ENCODE measurements at places on chromosomes 5 and 9.

GRCh38 chr9:72586388-72587130 is 65.2 kb downstream of the TMC1 start:
- no peak for DNase-seq

DNA sequence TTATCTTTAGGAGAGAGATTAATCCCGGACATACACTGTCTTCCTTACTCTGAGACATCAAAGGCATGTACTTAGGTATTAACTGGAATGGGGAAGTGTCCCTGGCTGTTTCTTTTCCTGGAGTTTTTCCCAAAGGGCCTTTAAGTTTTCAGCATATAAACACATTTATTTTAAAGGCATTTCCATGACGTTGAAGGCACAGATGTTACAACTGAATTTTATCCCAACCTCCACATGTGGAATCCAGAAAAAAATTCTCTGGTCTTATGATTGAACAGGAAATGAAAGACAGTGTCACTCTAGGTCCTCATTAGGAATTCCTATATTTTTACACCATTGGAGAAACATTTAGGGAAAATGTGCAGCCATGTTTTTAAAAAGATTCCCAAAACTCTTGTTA is 41.6 kb upstream of the SHOC1 start:
- no peak for DNase-seq

- DNase-seq, result no peak
These were observed 132.9 kb upstream of the ACO1 start for GRCh38 chr9:32251539-32251938.

DNA sequence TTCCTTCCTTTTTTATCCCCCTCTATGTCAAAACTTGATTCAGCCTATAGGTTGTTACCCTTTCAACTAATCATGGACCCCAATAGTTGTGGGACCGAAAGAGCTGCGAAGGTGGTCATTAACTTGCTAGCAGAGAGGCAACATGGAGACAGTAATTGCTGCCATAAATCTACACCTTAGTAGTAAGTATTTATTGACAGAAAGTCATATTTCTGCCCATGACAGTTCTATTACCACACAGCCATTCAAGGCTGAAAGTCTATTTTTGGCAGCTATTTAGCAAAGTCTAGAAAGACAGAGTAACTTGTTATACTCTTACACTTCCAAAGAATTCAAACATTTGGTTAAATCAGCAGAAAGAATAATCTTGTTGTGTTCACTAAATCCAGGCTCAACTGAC is 236.2 kb downstream of the PRELID2 start:
- no peak for DNase-seq

DNA sequence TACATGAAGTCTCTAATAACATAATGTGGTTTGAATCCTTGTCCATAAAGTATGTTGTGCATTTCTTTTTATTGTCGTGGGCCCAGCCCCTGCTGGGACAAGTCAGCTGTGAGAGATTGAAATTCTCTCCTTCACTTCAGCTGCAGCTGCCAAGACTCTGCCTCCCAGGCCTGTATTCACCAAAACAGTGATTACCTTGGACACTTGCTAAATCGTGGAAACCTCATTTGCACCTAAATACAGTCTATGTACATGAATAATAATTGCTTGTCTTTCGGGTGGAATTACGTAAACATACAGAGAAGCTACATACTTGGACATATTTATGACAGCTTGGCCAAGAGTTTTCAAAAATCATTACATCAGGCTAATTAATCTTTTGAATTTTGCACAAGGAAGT is 898.5 kb upstream of the SEMA6A start:
- DNase-seq, result no peak

DNA sequence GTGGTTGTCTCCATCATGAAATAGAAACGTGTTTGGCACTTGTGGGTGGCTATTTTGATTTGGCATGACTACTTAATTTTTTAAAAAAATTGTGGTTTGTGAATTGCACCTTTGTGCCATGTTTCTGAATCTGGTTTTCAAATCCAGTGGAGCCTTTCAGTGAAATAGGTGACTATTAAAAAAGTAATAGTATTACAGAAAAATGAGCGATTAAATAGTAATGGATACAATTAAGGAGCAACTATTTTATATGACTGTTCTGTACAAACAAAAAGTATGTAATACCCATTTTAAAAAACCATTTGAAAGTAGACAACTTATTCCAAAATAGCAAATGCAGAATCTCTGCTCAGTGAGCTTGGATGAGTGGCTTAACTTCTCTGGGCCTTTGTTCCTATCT is 3.0 kb downstream of the SOWAHA start:
- no peak for DNase-seq

DNA sequence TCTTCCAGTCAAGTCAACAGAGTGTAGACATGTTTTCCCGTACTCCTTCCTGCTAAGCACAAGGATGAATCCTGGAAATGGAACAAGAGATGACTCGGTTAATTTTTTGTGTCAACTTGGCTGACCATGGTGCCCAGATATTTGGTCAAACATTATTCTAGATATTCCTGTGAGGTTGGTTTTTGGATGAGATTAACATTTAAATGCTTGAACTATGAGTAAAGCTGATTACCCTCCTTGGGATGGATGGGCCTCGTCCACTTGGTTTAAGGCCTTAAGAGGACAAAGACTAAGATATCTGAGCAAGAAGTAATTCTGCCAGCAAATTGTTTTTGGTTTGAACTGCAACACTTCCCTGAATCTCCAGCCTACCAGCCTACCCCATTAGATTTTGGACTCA is 338.1 kb upstream of the MSX2 start:
- DNase-seq, result no peak

GRCh38 chr9:13570068-13570974 is 290.8 kb upstream of the MPDZ start:
- DNase-seq, result no peak

DNA sequence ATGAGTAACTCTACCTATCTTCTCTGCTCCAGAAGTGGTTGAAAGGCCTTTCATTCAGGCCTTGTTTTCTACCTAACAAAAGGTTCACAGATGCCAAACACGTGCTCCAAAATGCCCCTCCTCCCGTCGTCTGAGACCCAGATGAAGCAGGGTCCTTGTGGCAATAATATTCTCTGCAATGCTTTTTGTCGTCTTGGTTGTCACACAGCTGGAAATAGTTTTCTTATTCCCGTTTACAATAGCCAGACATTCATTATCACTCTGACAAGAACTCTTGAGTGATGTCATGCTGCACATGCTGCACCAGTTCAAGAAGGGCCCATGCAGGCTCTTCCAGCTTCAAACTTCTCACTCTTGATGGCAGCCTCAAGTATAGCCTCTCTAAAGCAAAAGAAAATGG is 7.8 kb downstream of the LPAR1 start:
- no peak for DNase-seq

GRCh38 chr5:131821221-131821620 is 24.4 kb upstream of the FNIP1 start:
- no peak for DNase-seq

GRCh38 chr9:98064623-98065392 is 8.3 kb downstream of the NANS start:
- no peak for DNase-seq

DNA sequence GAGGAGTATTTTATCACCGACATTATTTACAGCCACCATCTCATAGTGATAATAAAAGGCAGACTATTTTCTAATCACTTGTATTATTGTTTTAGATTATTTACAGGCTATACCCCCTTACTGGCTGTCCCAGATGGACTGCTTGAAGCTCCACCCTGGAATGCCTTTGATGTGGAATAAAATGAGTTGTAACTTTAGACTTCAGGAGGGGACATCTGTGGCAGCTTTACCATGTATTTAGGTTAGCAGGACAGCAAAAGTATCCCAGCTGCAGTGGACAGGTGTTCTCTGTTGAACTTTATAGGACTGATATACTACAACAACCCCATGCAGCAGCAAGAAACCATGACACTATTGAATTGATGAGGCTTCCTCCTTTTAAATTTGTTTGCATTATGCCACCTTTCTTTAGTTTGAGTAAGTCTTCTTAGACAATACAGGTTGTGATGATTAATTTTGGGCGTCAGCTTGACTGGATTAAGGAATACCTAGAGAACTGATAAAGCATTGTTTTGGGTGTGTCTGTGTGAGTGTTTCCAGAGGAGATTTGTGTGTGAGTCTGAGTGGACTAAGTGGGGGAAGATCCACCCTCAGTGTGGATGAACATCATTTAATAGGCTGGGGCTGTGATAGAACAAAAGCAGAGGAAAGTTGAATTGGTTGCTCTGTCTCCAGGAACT is 29.2 kb upstream of the C9orf57 start:
- DNase-seq, result no peak

DNA sequence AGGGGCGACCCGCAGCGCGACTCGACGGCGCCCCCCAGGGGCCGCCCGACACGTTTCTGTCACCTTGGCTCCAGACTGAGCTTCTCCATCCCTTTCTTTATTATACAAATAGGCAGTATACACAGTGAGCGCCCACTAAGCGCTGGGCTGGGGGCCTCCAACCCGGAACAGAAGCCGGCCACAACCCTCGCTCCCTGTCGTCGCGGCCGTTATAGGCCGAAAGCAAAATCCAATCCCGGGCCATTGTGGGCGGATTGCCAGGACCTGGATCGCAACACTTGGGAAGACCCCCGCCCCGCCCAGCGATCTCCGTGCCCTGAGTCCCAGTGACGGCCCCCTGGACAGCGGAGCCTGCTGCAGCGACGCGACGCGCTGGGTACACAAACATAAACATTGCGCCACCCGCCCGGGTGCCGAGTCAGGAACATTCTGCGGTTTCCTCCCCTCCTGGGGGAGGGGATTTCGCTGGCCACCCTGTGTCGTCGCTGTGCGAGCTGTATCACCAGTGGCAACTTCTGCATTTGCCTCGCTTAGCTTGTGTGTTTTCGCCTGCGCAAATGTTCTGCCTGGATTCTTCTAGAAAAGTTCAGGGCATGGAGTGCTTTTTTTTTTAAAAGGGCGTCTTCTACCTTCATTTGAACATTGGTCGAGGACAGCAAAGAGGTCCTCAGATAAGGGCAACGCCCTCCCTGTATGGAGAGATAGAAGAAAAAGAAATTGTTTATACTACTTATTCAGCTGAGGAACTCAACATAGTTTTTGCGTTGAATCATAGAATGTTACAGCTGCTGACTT is 1.3 kb upstream of the DUSP1 start:
- peak; percentile 63 for DNase-seq

DNA sequence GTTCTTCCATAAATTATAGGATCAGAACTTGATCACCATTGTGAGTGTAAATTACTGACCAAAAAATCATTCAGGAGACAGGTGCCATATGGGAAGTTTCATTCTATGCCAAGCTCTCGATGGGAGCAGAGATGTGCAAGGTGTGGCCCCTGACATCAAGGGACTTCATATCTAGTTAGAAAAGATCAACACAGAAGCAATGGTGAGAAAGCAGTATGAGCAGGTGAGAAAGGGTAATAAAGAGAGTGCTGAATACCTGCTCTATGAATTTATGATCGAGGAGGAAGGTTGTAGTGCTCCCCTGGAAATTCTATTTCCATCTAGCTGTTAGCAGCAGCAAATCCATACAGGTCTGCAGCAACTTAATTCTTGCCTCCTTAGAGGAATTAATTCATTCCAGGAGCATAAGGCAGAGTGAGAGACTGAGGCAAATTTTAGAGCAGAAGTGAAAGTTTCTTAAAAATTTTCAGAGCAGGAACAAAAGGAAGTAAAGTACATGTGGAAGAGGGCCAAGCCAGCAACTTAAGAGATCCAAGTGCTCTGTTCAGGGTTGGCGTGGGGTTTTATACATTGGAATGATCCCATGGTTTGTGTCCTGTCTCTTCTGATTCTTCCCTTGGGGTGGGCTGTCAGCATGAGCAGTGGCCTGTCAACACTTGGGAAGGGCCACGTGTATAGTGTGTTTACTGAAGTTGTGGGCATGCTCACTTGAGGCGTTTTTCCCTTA is 181.8 kb downstream of the SAXO1 start:
- DNase-seq, result no peak

DNA sequence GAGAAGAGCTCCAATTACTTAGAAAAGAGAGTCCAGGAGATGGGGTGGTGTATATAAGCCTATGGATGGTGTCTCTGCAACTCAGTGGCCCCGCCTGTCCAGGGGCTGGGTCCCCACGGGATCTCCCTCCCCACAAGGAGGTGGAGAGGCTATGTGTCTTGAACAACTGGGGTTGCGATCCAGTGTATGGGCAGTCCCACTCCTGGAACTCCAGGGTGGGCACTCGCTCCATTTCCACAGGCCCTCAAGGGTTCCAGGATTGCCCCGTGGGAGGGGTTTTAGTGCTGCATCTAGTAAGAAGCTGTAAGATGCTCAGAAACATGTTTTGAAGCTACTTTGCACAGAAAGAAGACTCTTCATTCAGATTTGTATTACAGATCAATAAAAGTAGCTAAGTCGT is 558 bp upstream of the SMAD5 start:
- no peak for DNase-seq

GRCh38 chr5:80915716-80916115 is 44.4 kb upstream of the RASGRF2 start:
- no peak for DNase-seq

DNA sequence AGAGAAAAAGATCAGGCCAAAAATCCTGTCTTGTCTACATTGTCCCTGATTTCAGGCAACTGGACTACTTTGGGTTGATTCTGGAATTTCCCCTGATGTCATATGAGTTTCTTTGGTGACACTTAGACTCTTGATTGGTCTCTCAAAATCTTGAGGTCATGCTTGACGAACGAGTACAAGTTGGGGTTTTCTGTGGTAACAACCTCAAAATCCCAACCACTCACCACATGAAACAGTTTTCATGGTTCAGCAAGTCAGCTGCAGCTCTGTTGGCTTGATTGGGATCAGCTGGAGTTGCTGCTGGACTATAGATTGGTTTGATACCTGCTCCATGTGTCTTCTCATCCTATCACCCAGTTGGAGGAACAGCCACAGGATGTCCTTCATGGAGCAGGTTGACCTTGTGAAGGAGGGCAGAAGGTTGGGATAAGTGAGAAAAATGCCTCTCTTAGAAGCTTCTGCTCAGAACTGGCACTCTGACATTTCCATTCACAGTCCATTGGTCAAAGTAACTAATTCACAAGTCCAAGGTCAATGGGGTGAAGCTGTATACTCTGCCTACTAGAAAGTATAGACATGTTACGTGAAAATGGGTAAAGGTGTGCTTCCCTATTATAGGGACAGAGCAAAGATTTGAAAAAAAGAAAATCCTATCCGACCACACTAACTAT is 284.5 kb downstream of the SH3GL2 start:
- DNase-seq, result no peak

DNA sequence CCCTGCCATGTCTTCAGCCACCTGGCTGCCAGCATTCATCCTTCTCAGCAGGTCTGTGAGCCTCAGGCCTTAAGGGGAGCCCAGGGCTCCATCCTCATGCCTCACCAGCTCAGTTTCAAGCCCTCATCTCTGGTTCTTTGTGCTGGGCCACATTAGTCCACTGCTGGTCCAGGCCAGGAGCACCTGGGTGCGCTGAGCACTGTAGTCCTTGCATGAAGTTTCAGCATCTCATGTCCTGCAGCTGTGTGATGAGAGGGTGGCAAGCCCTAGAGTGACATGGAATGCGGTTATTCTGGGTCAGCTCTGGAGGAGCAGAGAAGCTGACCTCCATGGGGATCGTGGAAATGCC is 42.7 kb downstream of the COL5A1 start:
- no peak for DNase-seq

GRCh38 chr9:79060766-79061165 is 511.0 kb upstream of the TLE4 start:
- no peak for DNase-seq
